ENCODE measurements at places on chromosomes 5 and 9.

GRCh38 chr9:14405176-14405706 is 91.3 kb upstream of the NFIB start:
- DNase-seq, result no peak

- no peak for DNase-seq
Measured at GRCh38 chr5:87390576-87391199, 22.0 kb downstream of the CCNH start.

- DNase-seq, result no peak
Measured at GRCh38 chr9:130101915-130102314, 48.2 kb downstream of the GPR107 start.

DNA sequence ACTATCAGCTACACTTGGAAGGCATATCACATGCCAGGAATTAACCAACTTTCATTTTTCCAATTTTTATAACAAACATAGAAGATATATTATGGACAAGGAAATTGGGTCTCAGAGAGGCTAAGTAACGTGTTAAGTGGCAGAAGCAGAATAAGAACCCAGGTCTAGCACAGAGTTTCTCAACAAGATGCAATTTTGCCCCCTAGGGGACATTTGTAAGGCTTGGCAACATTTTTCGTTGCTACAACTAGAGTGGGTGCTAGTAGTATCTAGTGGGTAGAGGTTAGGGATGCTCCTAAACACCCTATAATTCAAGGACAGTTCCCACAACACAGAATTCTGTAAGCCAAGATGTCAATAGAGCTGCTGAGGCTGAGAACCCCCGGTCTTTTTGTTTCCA is 180.6 kb downstream of the SNCAIP start:
- DNase-seq, result no peak

DNA sequence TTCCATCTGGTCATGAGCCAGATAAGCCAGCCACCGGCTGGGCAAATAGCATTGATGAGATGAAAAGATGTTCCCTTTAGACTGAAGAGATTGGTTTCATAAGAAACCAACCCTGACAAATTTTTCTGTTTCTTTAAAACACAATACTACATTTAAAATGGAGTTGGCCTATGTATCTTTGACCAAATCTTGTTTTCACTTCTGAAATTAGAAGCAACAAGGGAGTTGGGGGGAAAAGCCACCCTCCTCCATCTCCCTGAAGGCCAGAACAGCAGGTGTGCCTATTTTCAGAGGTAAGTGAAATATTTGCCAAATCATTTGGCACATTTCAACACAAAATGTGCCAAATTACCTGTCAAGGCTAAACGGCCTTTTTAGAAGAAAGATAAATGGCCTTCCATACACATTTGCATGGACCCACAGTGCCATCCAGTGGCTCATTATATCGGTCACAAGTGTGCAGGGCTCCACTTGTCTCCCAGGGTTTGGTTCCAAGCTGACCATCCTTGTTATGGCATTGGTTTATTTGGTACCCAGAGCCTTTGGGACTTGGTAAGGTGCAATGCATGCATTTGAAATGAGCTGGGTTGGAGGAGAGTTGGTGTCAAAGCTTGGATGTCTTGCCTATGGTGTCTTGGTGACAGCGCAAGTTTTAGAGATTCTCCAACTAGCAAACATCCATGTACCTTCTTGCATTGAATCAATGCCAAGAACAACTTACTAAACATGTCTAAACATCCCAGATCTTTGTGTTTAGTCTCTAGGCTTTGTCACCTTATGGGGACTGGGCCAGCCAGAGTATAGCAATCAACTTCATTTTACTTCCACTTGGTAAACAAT is 372.0 kb upstream of the KIF2A start:
- DNase-seq, result no peak

- DNase-seq, result peak; percentile 6
Measured at GRCh38 chr9:113737517-113738271, 138.4 kb upstream of the ZNF618 start.

- no peak for DNase-seq
Measured at GRCh38 chr9:131442351-131442750, 48.5 kb downstream of the PRRC2B start.

DNA sequence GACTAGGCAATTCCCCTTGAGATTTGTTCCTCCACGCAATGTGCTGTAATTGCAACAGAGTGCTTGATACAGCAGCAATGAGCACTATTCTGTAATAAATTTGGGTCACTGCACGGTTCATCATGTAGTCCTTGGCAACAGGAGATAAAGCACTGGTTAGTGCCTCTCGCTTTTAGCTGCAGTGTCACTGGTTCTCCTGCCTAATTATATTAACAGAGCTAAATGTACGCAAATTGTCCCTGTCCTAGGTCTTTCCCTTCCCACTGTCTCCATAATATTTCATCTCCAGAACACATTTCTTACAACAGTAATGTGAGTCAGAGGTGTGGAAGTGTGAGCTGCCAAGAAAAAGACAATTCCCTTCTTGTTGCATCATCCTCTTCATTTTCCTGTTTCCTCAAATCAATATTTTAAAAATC is 553.1 kb downstream of the ZNF608 start:
- DNase-seq, result no peak

GRCh38 chr5:66561256-66561990 is 34.8 kb upstream of the MAST4 start:
- DNase-seq, result no peak

GRCh38 chr9:35079041-35079425 is 709 bp downstream of the FANCG start:
- DNase-seq, result no peak

GRCh38 chr5:84113246-84114105 is 271.2 kb downstream of the EDIL3 start:
- no peak for DNase-seq

GRCh38 chr5:160108124-160108523 is 11.1 kb downstream of the PWWP2A start:
- DNase-seq, result no peak

GRCh38 chr9:95733741-95734666 is 141.5 kb upstream of the ERCC6L2 start:
- DNase-seq, result no peak

- DNase-seq, result no peak
Measured at GRCh38 chr5:17794815-17795214, 160.6 kb downstream of the TAF11L14 start.

- peak; percentile 10 for DNase-seq
Measured at GRCh38 chr5:94849821-94850736, 231.6 kb downstream of the SLF1 start.

GRCh38 chr9:109799141-109799540 is 19.1 kb downstream of the PALM2AKAP2 start:
- DNase-seq, result no peak

GRCh38 chr9:131417264-131418142 is 23.6 kb downstream of the PRRC2B start:
- DNase-seq, result no peak

GRCh38 chr9:73135394-73135793 is 16.3 kb upstream of the ANXA1 start:
- no peak for DNase-seq

GRCh38 chr9:127950513-127951289 is 13.0 kb upstream of the DPM2 start:
- DNase-seq, result no peak

- DNase-seq, result no peak
Measured at GRCh38 chr9:95032580-95033341, 284.7 kb downstream of the FANCC start.

- DNase-seq, result no peak
Measured at GRCh38 chr5:36369219-36369690, 67.6 kb upstream of the RANBP3L start.

GRCh38 chr5:24225051-24225450 is 419.7 kb downstream of the CDH10 start:
- DNase-seq, result no peak

GRCh38 chr5:160054831-160055230 is 45.9 kb downstream of the TTC1 start:
- no peak for DNase-seq

DNA sequence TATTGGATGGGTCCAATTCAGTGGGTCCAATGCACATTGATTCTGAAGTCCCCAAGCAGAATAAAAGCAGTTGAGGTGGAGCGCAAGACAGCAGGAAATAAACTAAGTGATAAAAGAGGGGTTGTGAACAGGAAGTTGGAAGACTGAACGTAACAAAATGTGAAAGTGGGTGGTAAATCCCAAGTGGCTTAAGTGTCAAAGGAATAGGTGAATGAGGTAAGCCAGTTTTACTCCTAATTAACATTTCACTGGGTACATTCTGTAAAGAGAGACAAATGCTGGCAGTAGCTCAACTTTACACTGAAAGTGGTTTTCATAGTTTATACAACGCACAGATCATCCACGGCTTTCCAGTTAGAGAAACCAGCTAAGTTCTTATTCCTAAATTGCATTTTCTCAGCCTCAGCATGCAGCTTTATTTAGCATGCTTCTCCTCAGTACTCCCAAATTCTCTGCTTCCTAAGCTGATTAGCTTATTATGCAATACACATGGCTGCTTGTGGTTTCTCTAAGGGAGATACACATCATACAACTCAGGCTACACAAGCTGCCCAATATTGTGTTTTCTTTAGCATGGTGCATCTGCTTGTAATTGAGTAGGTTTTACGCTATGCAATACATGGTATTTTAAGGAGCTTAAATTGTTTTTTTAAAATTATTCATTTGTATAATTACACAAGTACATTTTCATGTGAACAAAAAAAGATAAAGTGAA is 34.2 kb upstream of the HSD17B4 start:
- no peak for DNase-seq

GRCh38 chr9:115010874-115011273 is 80.5 kb upstream of the TNFSF8 start:
- DNase-seq, result no peak

DNA sequence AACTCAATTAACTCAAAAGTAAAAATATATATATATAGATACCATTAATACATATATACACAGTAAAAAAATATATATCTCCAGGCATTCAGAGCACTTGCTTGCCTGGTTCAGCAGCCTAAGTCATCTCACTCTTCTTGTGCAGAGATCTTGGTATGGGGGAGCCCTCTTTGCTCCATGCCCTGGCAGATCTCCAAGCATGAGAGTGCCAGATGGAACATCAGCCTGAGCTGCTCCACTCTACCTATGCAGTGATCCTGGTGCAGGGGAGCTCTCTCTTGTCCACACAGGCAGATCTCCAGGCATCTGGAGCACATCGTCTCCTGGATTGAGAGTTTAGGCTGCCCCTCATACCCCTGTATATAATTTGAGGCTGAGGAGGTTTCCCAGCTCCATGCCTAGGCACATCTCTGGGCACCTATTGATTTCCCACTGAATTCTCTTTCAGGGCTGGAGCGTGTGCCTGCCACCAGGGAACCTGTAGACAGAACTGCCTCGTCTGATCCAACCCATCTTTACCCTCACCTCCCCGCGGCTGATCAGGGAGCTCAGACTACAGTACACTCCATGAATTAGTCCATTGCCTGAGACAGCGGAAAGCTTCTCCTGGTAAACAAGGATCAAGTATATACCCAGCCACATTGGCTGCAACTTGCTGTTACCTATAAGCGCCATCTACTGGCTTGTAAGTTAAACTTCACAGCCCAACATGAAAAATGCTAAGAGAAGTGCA is 342.4 kb upstream of the GRIA1 start:
- no peak for DNase-seq

- DNase-seq, result no peak
Measured at GRCh38 chr5:143400541-143401226, 2.8 kb downstream of the NR3C1 start.

- no peak for DNase-seq
Measured at GRCh38 chr9:18721267-18721994, 247.5 kb downstream of the ADAMTSL1 start.

DNA sequence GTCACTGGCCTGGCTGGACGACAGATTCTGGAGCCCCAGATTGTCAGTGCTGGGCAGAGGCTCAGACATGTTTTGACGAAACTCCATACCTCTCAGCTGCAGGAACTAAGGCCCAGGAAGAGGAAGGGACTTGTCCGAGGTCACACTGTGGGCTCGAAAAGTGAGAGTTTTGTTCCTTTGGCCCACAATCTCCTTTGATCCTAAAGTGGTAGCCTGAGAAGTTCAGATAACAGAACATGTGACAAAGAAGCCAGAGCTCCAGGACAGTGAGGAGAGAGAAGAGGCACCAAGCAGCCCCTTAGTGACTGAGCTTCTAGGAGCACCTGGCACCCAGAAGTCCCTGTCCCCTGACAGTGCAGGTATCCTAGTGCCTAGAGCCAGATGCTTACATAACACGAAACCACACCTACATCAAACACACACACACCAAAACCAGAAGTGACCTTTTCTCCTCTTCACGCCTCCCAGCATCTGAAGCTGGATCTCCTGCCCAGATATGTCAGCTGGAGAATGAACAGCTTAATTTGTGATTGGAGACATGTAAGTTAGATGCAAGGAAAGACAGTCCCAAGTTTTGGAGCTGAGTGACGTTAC is 88.9 kb downstream of the ADRB2 start:
- DNase-seq, result no peak

DNA sequence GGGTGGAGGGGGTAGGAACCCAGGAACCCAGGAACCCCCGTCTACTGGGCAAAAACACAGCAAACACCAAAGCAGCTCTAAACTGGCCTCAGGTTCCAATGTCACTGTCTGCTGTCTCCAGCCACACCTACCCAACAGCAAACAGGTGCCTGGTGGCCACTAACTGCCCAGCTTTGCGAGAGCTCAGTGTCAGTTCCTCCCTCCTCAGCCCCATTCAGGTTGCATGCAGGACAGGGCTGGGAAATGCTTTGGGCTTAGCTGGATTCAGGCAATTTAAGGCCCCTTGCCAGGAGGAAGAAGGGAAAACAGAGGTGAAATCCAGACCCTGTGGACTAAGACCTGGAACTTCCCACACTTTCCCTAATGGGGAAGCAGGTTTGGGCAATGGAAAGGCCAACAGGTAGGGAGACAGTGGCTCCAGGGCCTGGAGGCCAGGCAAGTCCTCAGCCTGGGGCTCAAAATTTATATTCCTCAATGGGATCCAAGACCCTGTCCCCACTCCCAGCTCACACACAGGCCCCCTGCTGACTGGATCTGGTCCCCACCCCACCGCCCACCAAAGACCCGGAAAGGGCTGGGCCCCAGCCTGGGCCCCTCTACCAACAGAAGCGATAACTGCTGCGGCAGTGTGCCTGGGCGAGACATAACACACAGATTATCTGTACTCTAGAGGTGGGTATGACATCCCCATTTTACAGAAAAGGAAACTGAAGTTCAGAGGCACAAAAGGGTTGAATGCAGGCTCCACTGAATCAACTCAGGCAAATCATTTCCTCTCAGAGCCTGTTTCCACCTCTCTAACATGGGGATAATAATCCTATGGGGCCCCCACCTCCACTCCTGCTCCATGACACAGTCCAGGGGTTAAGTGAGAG is 3.5 kb downstream of the EEIG1 start:
- no peak for DNase-seq

DNA sequence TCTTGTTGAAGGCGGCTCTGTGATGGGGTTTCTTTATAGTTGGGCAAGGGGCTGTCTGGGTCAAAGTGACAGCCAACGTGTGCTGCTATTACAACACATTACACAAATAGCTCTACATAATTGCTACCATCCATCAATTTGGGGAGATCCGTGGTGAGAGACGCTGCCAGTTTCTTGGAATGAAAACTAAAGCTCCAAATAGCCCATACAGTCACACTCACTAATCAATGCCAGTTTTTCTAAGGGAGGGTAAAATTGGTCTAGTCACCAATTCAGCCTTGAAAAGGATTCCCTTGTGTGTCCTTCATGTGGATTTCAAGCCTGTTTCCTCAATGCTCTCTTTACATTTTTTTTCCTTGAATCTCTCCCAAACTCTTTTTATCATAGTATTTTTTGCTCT is 343.3 kb upstream of the KLF4 start:
- DNase-seq, result no peak

All from stimulated activated naive CD4-positive, alpha-beta T cell (primary cell).